ENCODE measurements at places on chromosomes 1 and 21.
A peak's percentile ranks its signal among the peaks of the same experiment; 100 is the strongest.

- no peak for DNase-seq
Measured at GRCh38 chr1:113854234-113854633, 17.3 kb downstream of the PTPN22 start.

- peak; percentile 82 for DNase-seq
Measured at GRCh38 chr1:32817815-32818786, 648 bp downstream of the S100PBP start.

- no peak for DNase-seq
Measured at GRCh38 chr1:231446138-231446537, 24.1 kb upstream of the EGLN1 start.

- no peak for DNase-seq
Measured at GRCh38 chr1:160330119-160330518, 12.9 kb downstream of the COPA start.

GRCh38 chr1:47708019-47708535 lies 270.2 kb downstream of the FOXD2 start:
- DNase-seq = no peak

DNA sequence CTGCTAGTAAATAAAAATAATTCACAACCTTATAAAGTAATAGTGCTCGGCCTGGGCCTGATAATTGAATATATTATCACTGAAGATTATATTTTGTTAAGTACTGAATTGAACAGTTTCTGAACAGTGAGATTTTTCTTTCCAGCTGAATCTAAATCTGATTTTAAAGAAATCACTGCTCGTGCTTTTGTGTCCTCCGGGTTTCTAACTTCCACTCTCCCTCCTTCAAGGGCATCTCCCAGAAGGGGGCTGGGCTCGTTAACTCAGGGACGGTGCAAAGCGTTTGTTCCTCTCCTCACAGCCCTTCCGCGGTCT lies 823 bp upstream of the KIF1B start:
- no peak for DNase-seq

DNA sequence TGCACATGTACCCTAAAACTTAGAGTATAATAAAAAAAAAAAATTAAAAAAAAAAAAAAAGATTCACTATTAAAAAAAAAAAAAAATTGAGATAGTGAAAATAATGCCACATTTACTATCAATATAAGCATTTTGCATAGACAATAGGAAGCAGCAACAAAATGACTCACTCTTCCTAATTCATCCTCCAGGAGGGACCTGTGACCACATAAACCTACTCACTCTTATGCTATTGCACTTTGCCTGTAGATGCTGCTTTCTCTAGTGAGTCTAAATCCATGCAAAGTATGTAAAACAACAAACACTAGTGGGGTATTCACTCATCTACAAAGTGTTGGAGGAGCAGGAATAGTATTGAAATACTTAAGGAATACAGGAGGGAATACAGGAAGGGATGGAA lies 2.9 kb downstream of the OR10J5 start:
- no peak for DNase-seq

- DNase-seq = no peak
Measured at GRCh38 chr1:159218649-159219636, 14.3 kb downstream of the ACKR1 start.

DNA sequence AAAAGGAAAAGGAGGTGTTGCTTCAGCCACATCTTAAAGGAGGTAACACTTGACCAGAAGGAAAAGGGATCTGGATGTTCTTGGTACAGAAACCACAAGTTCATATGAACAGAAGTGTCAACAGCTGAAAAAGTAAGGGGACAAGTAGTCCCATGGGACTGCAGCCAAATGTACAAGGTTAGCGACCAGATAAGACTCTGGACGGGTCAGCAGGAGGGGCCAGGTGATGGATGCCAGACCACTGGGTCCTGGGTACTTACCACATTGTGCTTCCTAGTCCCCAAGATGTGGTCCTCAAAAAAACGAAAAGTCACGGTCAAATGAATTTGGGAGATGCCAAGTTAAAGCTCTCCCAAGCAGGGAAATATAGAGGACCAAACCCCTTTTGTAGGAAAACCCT lies 16.6 kb upstream of the BMP8A start:
- DNase-seq = no peak

DNA sequence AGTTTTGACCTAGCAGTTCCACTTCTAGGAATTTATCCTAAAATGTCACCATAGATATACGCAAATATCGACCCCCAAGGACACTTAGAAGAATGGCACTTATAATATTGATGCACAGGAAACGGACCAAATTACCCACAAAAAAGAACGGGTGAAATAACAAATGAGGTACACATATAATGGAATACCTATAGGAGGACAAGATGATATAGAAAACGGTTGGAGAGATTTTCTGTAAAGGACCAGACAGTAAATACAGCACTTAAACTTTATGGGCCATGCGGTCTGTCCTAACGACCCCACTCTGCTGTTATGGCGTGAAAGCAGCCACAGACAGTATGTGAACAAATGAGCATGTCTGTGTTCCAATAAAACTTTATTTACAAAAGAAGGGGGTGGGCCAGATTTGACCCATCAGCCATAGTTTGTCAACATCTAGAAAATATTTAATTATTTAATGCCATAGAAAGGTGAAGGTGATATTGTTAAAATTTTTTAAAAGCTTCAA lies 2.4 kb downstream of the TMPRSS3 start:
- no peak for DNase-seq

DNA sequence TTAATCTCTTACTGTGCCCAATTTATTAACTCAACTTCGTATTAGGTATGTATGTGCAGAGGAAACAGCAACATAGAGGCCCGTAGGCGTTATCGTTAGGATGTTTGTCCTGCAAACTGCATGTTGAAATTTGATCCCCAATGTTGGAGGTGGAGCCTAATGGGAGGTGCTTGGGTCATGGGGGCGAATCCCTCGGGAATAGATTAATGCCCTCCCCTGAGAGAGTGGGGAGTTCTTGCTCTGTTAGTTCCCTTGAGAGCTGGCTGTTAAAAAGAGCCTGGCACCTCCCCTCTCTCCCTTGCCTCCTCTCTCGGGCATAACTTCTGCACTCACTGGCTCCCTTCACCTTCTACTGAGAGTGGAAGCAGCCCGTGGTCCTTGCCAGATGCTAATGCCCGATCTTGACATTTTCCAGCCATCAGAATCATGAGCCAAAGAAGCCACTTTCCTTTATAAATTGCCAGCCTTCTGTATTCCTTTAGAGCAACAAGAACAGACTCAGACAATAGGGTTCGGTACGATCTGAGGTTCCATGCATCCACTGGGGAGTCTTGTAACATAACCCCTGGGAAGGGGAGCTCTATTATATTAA lies 149.0 kb upstream of the RAB4A start:
- no peak for DNase-seq

DNA sequence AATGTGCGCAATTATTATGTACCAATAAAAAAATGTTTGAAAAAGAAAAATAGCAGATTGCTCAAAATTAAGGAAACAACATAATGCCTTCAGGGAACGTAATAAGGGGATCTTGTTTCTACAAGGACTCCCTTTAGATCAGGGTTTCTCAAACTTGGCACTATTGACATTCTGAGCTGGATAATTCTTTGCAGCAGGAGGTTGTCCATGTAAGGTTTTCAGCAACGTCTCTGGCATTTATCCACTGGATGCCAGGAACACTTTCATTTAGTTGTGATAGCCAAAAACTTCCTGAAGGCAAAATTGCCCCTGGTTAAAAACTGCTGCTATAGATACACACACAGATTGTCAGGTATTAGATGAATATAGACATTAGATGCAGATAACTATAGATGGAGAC lies 666.7 kb upstream of the ADAMTS5 start:
- DNase-seq = no peak

- DNase-seq = no peak
Measured at GRCh38 chr1:22112554-22112953, 30.3 kb downstream of the WNT4 start.

DNA sequence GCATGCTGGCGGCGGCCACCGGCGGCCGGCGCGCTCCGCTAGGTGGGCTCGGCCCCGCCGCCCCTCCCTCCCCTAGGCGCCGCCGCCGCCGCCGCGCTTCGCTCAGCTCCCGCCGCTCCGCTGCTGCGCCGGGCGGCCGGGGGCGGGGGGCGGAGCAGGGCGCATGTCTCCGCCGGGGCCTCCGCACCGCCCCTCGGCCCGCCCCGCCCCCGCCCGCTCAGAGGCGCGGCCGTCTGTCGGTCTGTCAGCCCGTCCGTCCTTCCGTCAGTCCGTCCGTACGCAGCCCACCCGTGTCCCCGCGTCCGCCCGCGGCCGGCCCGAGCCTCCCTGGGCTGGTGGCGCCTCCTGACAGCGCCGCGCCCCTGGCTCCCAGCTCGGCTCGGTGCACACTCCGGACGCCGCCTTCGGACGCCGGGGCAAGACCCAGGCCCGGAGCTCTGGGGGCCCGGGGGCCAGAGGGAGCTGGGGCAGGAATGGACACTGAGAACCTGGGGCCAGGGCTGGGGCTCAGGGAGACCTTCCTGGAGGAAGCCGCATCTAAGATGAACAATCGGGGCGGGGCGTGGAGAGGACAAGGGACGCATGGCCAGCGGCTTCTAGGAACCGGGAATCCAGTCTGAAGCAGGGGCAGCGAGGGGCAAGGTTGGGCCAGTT lies at the start of gene GPR153:
TSS of gene GPR153 (minus strand) at position 138 of the 654 bp plus-strand sequence. CDS start 6,193 bp downstream, outside the sequence.
- DNase-seq = peak; percentile 54

DNA sequence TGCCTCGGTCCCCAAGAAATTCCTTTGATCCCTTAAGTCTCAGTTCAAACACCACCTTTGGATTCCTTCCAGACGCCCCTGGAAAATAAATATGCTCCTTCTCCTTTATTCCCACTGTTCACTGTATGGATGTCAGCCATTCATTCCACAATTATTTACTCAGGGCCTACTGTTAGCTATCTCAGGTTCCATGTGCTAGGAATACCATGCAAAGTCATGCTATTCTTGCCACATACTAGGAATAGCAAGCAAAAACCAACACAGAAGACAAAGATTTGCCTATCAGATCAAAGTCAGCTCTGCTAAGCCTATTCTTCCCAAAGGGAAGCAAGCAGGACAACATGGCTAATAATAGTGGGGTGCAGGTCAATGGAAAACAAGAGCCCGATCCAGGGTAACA lies 29.8 kb downstream of the TTC13 start:
- DNase-seq = no peak

GRCh38 chr1:20376171-20376570 lies 85.5 kb downstream of the VWA5B1 start:
- no peak for DNase-seq

DNA sequence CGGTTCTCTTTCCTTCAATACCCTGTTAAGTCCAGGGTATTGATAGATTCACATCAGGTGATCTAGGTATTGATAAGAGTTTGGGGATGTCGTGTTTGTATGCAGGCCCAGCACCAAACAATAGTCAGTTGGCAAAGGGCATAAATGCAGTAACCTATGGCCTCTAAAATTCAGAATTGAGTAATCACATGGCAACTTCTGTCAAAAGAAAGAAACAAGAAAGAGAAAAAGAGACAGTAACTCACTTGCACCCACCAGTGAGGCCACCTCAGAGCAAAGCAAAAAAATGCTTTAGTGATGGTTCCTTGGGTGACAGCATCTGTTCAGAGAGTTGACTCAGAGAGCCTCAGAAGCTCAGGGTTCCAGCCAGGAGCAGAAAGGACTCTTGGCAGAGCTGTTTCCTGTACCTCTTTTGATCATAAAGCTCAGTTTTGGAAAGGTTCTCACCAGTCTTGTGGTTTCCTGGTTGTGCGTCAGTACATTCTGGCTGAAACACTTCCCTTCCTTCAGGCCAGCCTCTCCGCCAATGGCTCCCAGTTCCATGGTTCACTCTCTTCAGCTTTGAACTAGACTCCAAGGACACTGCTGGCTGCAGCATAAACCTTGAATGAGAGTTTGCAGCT lies 70.1 kb upstream of the GORAB start:
- DNase-seq = peak; percentile 88

DNA sequence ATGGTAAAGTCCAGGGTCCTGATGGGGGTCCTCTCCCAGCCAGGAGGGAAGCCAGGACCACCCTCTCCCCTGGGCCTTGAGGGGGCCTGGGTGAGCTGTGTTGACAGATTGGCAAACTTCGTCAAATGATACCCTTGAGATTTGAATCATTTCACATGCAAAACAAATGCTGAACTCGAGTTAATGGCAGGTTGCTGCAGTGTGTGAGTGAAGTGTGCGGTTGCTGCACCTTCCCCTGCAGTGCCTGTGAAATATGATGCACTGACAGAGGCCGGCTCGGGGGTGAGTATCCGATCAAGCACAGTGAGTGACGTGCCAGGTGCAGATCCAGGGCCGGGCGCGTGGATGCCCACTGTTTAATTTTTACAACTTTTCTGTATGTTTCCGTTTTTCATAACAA lies 5.7 kb upstream of the KRTAP12-1 start:
- no peak for DNase-seq

All from femur (tissue), 1 donor.